ENCODE measurements at places on chromosomes 12 and 14.

GRCh38 chr12:6226002-6226678 lies 25.9 kb downstream of the CD9 start:
- DNase-seq: no peak

DNA sequence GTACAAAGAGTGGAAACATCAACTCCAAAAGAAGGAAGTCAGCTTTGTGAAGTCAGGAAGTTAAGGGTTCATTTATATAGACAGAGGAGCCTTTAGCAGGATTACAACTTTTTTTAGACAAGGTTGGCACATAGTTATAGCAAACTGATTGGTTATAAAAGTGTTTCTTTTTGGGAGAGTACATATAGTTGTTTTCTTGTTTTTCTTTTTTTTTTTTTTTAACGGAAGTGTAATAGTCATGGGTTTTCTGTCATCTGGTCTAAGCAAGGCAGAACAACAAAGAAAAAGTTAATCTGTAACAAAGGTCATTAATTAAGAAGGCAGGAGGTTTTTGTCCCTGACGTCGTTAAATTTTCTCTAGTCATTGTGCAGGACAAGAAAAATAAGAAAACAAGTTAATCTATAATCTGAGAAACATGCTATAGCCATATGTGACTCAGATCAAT lies 13.0 kb upstream of the MFAP5 start:
- no peak for DNase-seq

- DNase-seq: no peak
These were observed 16.5 kb upstream of the KRT78 start for GRCh38 chr12:52865090-52865944.

GRCh38 chr14:91149462-91149861 lies 35.6 kb downstream of the DGLUCY start:
- no peak for DNase-seq

GRCh38 chr12:3632256-3632655 lies 120.7 kb downstream of the CRACR2A start:
- no peak for DNase-seq

- DNase-seq: no peak
These were observed 8.3 kb downstream of the TMX1 start for GRCh38 chr14:51248016-51248987.
